Stimulated activated CD8-positive, alpha-beta memory T cell treated with anti-CD3 and anti-CD28 coated beads, Interleukin-4, amount 100 ng/mL, for 4 hours (primary cell): ENCODE measurements at places on chromosomes 11 and 22.

DNA sequence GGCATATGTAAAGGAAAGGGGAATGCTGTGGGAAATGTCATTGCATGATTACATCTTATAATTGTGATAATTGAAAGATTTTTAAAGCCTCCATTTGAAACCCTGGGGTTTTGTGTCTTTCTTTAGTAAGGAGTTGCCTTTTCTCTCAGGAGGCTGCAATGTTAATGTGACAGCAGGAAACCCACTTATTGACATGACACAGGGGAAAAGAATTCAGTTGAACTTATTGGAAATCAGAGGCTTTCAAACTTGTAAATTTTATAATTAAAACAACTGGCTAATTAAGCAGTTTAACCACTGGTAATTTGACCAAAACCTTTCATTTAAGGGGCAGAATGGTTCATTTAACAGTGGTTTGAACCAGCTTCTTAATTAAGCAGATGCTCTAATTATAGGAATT, 31.2 kb downstream of the MRPL48 start:
- no peak for DNase-seq

DNA sequence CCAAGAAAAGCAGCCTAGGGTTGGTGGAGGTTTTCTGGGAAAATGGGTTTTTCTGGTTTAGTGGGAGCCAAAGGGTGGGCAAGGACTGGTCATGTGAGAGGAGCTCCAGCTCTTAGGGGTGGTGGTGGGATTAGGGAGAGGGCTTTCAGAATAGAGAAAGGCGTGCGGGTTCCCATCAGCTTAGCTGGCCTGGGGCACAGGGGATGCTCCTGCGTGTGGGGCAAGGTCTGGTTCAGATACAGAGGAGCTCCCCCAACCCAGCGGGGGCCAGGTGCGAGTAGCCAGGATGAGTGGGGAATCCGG, 644 bp downstream of the TMEM134 start:
- DNase-seq, result no peak

- no peak for DNase-seq
These were observed 352.5 kb upstream of the CCDC179 start for GRCh38 chr11:23212807-23213206.

- DNase-seq, result no peak
These were observed 12.1 kb downstream of the ELF5 start for GRCh38 chr11:34501500-34501899.

DNA sequence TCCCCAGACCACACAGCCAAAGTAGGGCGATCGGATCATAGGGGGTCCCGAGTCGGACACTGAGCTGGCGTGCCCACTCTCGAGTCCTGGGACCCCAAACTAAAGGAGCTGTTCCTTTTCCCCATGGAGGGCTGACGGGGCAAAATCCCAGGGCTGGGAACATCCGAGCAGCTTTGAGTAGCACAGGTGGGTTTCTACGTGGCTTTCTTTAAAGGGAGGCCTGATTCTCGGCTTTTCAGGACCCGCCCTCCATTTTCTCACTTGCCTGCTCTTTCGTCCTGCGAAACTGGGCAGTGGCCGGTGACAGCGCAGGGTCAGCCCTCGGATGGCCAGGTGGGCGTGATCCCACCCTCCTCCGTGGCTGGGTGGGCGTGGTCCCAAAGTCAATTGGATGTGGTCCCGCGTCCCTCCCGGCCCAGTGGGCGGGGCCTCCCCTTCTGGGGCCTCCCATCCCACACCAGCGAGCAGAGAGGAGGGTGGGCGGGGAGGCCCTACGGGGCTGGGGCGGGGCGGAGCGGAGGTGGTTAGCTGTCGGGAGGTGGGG, 17.5 kb upstream of the TXNRD2 start:
- no peak for DNase-seq

DNA sequence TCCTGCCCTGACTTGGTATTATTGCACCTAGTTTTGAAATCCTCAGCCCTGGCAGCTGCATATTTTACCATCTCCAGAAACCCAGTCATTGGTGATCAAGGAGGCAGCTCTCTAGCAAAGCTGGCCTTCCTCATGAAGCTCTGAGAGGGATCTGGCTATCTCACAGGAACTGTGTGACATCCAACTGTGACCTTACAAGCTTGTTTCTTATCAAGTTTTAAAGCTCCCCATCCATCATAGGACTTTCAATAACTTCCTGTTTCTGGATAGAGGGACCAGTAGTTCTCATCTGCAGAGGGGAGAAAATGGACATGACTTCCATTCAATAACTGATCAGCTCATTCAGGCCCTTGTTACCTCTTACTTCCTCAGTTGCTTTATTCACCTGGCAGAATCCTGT, 18.2 kb downstream of the CALCA start:
- no peak for DNase-seq

GRCh38 chr22:46539169-46539568, 1.7 kb upstream of the CELSR1 start:
- DNase-seq, result no peak

DNA sequence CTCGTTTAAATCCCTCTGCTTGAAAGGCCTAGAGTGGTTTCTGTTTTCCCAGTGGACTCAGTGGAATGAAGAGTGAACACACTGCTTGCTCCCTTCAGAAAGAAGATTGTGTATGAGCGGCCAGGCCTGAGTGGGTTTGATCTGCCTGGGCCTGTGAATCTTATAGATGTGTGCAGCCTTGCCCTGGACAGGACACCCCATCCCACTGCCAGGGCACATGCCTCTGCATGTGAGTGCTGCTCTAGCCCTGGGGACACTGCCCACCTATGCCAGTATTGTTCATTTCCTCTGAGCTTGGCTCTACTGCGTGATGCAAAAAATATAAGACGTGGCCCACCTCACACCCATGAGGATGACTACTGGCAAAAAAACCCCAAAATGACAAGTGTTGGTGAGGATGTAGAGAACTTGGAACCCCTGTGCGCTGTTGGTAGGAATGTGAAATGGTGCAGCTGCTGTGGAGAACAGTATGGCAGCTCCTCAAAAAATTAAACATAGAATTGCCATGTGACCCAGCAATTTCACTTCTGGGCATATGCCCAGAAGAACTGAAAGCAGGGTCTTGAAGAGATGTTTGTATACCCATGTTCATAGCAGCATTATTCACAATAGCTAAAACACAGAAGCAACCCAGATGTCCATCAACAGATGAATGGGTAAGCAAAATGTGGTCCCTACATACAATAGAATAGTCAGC, 27.3 kb upstream of the NECTIN1 start:
- DNase-seq, result no peak

DNA sequence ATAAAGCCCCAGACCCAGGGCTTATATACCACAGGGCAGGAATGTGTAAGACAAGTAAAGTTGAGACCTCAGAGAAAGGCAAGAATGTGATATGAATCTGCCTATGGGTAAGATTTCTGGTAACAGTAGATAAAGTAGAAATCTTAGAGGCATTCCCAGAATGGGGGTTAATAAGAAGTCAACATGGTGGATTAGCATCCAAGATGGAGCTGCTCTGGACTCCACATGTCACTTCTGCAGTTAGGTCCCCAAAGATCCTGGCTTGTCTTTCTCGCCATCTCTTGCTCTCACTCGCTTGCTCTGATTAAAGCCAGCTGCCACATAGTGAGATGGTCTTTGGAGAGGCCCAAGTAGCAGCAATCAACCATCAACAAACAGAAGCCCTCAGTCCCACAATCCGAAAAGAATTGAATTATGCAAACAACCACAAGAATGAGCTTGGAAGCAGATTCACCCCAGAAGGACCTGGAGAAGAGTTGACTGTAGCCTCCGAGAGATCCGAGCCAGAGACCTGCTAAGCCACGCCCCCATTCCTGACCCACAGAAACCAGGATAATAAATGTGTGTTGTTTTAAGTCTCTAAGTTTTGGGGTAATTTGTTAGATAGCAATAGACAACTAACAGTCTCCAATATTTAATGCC, 5.4 kb upstream of the C11orf86 start:
- DNase-seq, result no peak

- no peak for DNase-seq
These were observed 314.2 kb upstream of the SORL1-AS1 start for GRCh38 chr11:121766991-121767390.

DNA sequence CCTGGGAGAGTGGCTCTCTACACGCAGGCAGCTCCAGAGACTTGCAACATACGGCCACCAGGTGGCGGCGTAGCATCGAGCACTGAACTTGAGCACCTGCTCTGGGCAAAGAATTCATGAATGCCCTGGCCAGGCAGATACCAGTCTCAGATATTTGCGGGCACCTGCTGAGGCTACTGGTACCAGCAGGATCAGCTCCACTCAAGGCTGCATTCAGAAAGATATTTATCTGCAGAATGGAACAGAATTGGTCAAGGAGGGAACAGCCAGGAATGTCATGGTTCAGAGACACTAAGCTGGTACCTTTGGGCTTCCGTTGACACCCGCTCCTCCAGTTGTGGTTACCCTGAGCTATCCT, 10.8 kb upstream of the CCDC86 start:
- DNase-seq, result peak; percentile 55

DNA sequence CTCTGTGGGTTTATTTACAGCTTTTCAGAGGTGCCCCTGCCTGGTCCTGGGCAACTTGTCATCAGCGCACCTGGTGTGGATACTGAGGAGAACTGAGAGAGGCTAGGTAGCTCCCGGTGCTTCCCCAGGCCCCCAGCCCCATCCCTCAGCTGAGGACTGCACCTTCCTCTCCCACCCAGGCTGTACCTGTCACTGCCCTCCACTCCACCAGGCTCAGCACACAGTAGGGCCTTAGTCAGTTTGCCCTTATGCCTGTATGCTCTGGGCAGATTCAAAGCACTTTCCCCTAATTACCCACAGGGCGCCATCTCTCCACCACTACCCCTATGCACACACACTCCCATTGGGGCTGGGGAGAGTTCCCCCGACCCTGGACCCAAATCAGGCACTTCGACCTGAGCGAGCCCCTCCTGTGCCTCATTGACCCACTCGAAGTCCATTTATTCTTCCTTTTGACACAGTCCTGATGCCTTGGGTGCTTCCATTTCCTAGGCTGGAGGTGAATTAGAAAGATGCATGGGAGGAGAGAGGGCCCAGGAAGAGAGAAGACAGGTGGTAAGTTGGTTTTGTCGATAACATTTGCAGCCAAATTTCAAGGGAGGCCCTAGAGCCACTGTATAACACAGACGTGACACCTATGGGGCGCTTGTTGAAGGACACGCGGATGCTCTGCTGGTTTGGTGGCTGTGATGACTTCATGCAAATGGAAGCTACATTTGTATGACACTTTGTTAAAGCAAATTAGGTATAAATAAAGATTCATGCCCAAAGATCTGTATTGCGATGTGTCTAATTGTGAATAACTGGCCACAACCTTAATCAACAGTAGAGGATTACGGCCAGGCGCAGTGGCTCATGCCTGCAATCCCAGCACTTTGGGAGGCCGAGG, 13.8 kb upstream of the PICK1 start:
- no peak for DNase-seq

DNA sequence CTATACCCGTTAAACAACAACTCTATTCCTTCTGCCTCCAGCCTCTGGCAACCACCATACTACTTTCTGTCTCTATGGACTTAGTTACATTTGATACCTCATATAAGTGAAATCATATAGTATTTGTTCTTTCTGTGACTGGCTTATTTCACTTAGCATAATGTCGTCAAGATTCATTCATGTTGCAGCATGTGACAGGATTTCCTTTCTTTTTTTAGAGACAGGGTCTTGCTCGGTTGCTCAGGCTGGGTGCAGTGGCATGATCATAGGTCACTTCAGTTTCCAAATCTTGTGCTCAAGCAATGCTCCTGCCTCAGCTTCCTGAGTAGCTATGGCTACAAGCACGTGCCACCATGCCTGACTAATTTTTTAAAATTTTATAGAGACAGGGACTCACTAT, 29.4 kb upstream of the SORL1 start:
- DNase-seq, result no peak

DNA sequence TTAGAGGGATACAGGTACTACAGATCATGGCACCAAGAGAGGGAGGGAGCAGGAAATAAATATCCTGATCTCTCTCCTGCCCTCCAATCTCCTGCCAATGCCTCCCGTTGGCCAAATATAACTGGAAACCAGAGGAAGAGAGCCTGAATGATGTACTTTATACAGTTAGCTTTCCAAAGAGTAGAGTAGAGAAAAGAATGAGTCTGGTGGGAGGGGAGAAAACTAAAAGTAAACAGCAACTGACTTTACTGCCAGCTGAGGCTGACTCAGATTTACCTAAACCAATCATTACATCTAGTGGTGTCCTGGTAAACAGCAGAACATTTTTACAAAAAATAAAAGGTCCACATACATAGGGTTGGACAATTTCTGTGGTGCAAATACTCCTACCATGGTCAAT, 5.1 kb downstream of the MPZL3 start:
- DNase-seq, result no peak

GRCh38 chr11:9280655-9281301, 15.6 kb upstream of the DENND5A start:
- peak; percentile 24 for DNase-seq

GRCh38 chr11:115707180-115707905, 203.1 kb upstream of the CADM1 start:
- DNase-seq, result no peak

DNA sequence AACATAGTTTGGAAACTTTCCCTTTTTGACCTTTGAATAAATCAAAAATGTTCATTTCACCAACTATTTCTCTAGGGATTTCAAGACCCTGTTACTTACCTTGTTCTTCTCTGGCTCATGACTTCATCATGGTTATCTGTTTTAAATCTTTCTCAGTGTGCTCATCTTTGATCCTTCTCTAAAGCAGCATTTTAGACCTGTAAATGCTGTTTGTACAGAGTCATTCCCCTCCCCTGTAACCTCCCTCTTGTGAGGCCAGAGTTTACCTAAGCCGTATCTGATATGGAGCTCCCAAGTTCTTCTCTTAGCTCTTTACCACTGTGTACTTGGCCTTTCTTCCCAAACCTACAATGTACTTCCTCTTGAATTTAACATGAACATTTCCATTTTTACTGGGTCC, 56.0 kb downstream of the ACER3 start:
- DNase-seq, result no peak

DNA sequence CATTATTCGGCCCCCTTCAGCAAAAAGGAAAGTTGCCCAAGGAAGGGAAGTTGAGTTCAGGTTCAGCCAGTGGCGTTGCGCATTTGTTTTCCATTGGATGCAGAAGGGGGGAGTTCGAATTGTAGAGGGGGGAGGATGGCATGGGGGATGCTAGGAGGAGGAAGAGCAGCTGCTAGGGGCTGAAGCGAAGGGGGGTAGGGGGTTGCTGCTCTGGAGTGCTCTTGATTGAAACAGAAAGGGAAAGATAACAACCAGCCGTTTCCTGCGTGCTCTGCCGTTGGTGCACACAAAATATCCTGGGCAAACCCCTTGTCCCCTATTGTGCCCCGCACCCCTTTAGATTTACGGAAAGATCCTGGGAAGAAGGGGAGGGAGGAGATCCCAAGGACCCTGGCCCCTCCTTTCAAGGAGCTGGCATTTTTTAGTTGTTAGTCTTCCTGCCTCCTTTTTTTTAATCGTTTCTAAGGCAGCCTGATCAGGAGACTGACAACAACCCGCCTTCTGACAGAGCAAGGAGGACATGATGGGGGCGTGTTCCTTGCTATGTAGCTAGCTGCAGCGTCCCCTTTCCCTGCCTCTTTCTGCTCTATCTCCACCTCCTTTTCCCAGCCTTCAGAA, 2.1 kb downstream of the KMT2A start:
- DNase-seq, result no peak
